ENCODE measurements at places on chromosomes 3 and 15.

GRCh38 chr3:39541917-39542329 is 74.4 kb downstream of the MOBP start:
- no peak for DNase-seq

GRCh38 chr3:120473389-120473788 is 22.6 kb upstream of the FSTL1 start:
- no peak for DNase-seq

GRCh38 chr3:36663666-36664291 is 100.6 kb downstream of the DCLK3 start:
- no peak for DNase-seq

DNA sequence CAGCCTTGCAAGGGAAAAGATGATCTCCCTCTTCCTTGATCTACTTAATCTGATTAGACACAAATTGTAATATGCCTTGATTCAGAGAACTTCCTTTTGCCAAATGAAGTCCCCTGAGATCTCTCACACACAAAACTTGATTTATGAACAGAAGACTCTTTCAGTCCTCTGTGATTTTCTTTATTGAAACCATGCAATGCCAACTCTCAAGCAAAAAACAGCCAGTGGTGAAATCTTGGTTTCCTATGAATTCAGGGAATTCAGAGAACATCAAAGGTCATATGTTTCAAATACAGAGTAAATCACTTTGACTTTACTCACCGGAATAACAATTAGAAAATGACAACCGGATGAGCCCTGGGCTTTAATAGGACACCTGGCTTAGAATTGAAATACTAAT is 211.7 kb downstream of the ABHD5 start:
- no peak for DNase-seq

GRCh38 chr15:48285329-48286214 is 45.7 kb upstream of the DUT start:
- no peak for DNase-seq

GRCh38 chr3:143170676-143171075 is 51.1 kb downstream of the CHST2 start:
- no peak for DNase-seq

- no peak for DNase-seq
Observed at GRCh38 chr3:14925729-14926591, 21.4 kb upstream of the NR2C2 start.

DNA sequence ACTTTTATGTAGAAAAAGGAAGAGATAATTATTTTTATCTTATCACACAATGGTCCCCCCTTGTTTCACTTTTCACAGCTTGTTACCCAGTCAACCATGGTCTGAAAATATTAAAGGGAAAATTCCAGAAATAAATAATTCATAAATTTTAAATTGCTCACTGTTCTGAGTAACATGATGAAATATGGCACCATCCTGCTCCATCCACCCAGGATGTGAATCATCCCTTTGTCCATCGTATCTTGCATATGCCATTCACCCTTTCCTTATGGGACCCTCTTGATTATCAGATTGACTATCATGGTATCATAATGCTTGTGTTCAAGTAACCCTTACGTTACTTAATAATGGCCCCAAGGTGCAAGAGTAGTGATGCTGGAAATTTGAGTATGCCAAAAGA is 43.7 kb downstream of the ANKRD28 start:
- no peak for DNase-seq

DNA sequence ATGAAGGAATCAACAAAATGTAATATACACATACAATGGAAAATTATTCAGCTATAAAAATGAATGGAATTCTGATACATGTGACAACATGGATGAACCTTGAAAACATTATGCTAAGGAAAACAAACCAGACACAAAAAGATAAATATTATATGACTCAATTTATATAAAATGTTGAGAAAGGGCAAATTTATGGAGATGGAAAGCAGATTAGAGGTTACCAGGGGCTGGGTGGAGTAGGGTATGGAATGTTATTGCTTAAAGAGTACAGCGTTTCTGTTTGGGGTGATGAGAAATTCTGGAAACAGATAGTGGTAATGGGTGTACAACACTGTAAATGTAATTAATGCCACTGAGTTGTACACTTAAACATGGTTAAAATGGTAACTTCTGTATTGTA is 50.9 kb downstream of the EMC4 start:
- DNase-seq: no peak

DNA sequence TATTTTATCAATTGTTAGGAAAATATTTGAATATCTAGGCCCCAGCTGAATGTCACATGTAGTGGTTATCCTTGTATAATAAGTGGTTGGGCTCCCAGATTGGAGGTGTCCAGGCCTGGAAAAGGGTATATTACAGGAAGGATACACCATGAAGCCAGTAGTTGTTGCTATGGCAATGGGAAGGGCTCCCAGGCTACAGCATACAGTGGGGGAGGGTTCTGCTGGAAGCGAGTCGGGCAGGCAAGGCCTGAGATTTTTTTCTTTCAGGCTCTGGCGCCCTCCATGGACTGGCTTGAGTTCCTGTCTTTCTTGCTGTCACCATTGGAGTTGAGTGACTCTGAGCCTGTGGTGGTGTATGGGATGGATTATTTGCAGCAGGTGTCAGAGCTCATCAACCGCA is 8.9 kb downstream of the ECE2 start:
- DNase-seq: no peak

DNA sequence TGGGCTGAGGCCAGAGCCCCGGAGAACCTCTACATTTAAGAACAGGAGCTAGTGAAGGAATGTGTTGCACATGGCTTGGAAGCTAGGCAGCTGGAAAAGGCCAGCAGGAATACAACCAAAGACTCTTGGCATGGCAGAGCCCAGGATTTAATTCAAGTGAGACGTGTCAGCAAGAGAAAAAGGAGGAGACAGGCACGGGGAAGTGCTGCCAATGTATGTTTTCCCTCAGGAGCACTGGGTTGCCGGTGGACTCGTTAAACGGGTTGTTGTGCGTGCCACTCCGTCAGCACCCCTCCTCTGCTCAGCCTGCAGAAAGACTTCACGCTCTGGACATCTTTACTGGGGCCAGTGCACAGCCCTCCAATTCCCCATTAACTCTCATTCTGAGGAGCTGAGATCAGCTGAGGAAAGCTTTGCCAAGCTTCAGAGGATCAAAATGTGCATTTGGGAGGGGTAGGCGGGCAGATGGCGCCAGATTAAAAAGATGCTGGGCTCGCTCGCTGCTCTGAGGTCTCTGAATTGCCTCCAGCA is 103.7 kb downstream of the PDZRN3 start:
- no peak for DNase-seq

DNA sequence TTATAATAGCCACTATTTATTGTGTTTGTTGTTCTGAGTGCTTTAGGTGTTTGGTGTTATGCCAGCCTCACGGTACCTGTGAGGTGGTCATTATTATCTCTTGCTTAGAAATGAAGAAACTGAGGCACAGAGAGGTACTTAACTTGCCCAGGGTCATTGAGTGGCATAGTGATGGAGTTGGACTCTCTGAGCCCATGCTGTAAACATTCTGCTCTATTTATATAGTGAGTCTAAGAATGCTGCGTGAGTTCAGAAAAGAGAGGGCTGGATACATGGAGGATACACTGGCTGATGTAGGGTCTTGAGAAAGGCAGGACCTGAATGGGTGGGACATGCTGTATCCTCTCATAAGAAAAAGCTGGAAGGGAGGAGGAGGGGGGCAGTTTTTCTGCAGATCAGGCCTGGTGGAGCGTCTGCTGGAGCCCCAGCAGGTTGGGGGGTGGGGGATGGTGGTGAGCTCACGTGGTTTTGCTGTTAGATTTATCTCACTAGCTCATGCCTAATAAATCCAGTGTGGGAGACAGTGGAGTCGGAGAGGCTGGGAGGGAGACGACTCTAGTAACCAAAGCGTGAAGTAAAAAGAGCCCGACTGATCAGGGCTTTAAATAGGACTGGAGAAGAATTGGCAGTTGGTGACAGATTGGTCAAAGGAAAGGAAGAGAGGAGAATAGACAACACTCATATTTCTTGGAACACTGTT is 16.0 kb downstream of the MED12L start:
- no peak for DNase-seq

DNA sequence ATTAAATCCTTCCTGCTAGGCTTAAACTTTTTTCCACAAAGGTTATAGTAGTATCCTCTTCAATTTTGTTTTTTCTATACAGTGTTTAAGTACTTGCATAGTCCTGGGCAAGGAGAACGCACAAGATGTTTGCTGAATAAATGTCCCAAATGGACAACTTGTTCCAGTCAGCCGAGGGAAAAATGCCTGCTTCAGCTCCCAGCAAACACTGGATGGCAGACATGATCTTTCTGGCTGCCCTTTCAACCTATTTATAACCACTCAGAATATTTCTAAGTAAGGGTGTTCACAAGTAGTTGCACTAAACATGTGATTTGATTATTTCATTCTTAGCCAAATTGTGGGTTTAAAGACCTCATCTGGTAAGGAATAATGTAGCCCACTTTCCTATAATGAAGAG is 29.8 kb downstream of the GNB4 start:
- no peak for DNase-seq

- DNase-seq: no peak
Observed at GRCh38 chr3:121998030-121998580, 23.9 kb downstream of the ILDR1 start.

- no peak for DNase-seq
Observed at GRCh38 chr3:81521855-81522254, 239.6 kb downstream of the GBE1 start.

Measured in naive thymus-derived CD8-positive, alpha-beta T cell (primary cell).